ENCODE measurements at places on chromosomes 12 and 14. TPM values are rescaled to one million over a fixed set of nuclear protein-coding genes. Genes with fewer than 3 reads are reported as not detected.

DNA sequence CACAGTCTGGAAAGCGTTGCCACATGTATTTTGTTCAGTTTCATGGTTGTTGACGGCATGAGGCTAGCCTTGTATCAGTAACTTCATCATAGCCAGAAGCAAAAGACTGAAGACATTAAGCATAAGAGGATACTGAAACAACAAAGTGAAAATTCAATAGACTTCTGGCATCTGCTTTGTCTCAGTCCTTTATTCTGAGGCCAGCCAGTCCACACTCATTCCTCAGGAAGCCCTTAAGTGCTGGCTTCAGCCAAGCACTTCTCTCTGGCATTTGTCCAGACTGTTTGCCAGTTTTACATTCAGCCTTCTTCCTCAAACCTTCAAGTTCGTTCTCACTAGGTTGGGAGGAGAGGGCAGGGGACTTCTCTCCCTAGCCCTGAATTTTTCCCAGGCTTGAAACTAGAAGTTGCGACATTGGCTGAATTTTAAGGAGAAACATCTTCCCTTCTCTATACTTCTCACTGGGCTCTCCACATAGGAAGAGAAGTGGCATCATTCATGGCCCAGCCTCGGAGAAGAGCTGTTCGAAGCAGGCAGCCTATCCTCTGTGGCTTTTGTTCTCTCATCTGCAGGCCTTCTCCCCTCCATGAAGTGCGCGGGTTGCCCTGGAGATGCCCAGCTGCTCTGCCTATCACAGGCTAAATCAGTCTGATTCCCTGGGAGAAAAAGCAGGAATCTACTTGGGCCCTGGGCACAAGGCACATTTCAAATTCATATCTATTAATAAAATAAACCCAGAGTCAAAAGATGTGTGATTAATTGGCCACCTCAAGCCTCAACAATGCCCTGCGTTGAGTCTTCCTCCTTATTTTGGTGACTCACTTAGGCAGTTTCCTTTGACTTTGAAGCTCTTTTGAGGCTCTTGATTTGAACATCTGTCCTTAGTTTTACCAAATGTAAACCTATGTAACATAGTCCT lies 130.9 kb upstream of the PLEKHA5 start:
- no peak overlapping the region for H3K4me3 ChIP-seq
- no peaks in the 10 kb centered on the region for H3K36me3 ChIP-seq
- DNase-seq: peak; percentile 60

DNA sequence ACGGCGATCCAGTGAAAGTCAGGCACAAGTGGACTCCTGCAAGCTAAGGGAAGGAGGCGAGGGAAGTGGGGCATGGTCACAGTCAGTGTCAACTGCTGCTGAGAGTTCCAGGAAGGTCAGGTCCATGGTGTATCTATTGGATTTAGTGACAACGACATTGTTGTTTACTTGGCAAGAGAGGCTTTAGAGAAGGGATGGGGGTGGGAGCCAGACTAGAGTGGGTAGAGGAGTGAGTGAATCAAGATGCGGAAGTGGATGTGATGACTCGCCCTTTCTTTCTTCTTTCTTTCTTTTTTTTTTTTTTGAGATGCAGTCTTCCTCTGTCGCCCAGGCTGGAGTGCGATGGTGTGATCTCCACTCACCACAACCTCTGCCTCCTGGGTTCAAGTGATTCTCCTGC lies 12.5 kb downstream of the P2RX7 start:
- DNase-seq: no peak
- no peak overlapping the region for H3K4me3 ChIP-seq
- H3K27ac ChIP-seq: no peak overlapping the region
- H3K27me3 ChIP-seq: no peaks in the 10 kb centered on the region

The DLK1 gene
- total RNA-seq: not detected

DNA sequence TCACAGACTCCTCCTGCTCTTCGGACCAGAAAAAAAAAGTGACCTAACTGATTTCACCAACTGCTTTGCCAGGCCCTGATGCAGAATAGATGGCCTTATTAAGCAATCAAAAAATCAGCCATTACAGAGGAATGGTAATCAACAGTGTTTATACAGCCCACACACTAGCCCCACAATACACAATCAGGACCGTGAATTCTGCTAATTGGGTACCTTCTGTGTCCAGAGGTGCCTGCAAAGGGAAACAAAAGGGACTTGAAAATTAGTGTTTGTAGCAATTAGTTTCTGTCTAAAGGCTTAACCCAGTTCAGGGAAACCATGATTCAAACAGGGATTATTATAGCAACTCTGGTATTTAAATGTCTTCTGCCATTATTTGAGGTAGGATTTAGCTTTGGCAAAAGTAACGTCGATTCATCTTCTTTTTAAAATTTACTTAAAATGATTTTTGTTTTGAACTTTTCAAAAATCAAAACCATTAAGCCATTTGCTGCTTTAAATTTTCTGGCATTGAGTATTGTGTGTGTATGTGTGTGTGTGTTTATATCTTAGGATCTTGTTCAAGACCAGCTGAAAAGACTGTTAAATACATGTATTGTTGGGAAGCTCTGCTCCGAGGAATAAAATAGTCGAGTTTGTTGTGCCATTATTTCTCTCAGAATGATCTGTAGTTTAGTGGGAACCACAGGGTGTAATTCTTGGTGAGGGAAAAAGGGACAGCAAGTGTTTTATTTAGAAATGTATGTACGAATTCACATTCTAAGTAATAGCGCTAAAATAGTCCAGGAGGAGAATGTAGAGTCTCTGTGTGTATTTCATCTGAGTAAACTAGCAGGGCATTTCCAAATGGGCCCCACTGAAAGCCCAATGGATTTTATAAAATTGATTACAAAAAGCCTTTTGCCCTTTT lies 156.1 kb downstream of the PTCSC3 start:
- no peak overlapping the region for H3K4me3 ChIP-seq
- no peaks in the 10 kb centered on the region for H3K27me3 ChIP-seq
- DNase-seq: no peak
- no peaks in the 10 kb centered on the region for H3K36me3 ChIP-seq
- no peak overlapping the region for H3K27ac ChIP-seq

The CACNA2D4 gene
- total RNA-seq: not detected

The ZNF385A gene
- total RNA-seq: 8.3 TPM

The TAS2R7 gene
- total RNA-seq: not detected

- peak within 1 kb of the TSS; percentile 82 for H3K4me3 ChIP-seq
- peak within 1 kb of the TSS; percentile 90 for H3K27ac ChIP-seq
- H3K27me3 ChIP-seq: no peaks in the 10 kb centered on the region
- H3K36me3 ChIP-seq: peaks cover 37% of the 10 kb centered on the region
- DNase-seq: peak; percentile 58
Measured at GRCh38 chr12:132761032-132761920, at the start of gene ANKLE2. ANKLE2 (minus strand) TSS chr12:132761832; CDS start chr12:132761798, 34 bp downstream.

The TAS2R8 gene
- total RNA-seq: not detected

- DNase-seq: no peak
- no peak overlapping the region for H3K27ac ChIP-seq
- H3K4me3 ChIP-seq: no peak overlapping the region
- peaks cover 6% of the 10 kb centered on the region for H3K27me3 ChIP-seq
Measured at GRCh38 chr12:81176796-81177195, 98.9 kb downstream of the ACSS3 start.
